ENCODE measurements at places on chromosomes 3 and 15. TPM values are rescaled to one million over a fixed set of nuclear protein-coding genes. Genes with fewer than 3 reads are reported as not detected.

TF gene
- not detected for total RNA-seq

COL6A5 gene
- under 0.01 TPM for total RNA-seq

CYP8B1 gene
- not detected for total RNA-seq

TMED3 gene
- 163 TPM for total RNA-seq

FGF12 gene
- not detected for total RNA-seq

CTXN2 gene
- total RNA-seq: not detected

All from LHCN-M2 (cell line).